ENCODE measurements at places on chromosomes 16 and 17.

DNA sequence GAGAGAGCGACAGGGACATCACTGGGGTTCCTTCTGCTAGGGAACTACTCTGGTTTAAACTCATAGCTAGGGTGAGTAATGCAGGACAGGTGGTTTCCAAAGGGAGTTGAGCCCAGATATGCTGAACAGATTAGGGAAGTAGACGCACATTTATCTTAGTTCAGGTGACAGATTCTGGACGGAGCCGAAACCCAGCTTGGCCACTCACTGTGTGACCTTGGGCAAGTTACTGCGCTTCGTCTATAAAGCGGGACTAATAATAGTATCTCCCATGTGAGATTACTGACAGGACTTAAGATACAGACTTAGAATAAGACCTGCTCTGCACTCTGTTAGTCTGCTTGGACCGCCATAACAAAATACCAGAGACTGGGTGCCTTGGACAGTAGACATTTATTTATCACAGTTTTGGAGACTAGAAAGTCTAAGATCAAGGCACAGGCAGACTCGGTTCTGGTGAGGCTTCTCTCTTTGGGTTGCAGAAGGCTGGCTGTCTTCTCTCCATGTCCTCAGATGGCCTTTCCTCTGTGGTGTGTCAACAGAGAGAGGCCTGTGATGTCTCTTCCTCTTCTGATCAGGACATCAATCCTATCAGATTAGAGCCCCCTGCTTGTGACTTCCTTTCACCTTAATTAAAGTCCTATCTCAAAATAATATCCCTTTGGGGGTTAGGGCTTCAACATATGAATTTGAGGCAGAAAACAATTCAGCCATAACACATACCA, 12.1 kb downstream of the SCNN1G start:
- DNase-seq: no peak

DNA sequence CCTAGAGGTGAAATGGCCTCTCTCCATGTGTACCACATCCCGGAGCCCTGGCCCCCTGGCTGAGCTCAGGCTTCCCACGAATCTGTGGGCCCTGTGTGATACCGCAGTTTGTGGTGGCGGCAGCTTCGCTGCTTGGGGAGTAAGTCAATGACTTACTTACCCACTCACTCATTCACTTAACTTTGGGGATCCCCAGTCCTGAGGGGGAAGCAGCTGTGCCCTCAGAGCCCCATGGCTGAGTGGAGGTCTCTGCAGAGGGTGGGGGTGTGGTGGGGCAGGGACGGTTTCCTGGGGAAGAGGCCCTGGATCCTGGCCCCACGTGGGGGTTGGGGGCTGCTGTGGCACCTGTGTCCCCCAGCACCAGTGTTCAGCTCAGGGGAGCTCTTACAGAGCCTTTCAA, 13.2 kb downstream of the KCNJ12 start:
- DNase-seq: no peak

DNA sequence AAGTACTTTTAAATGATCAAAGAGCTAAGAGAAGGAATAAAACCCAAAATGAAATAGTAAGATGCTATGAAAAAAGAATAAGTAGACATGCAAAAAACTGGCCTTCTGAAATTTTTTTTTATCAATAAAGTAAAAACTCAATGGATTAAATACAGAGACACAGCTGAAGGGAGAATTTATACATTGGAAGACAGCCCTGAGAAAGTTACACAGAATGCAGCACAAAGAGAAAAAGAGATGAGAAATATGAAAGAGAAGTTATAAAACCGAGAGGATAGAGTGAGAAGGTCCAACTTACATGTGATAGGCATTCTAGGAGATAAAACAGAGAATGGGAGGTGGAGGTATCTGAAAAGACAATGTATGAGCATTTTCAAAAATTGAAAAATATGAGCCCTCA, 57.0 kb downstream of the MARF1 start:
- no peak for DNase-seq

- peak; percentile 74 for DNase-seq
Measured at GRCh38 chr16:23435500-23435899, 17.5 kb downstream of the COG7 start.

- no peak for DNase-seq
Measured at GRCh38 chr17:78357672-78358537, 2.0 kb downstream of the SOCS3 start.

Measured in GM13976 (cell line).